ENCODE measurements at places on chromosomes 5 and 9. TPM values are rescaled to one million over a fixed set of nuclear protein-coding genes. Genes with fewer than 3 reads are reported as not detected.

DNA sequence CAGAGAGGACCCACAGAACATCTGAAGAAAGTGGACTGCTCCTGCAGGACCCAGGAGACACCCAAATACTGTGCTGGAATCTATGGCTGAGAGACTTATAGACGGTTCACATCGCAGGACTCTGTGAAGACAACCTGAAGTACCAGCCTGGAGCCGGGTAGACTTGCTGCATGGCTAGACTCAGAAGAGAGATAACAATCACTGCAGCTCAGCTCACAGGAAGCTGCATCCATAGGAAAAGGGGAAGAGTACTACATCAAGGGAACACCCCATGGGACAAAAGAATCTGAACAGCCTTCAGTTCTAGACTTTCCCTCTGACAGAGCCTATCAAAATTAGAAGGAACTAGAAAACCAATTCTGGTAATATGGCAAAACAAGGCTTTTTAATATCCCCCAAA is 26.5 kb upstream of the TRIM36 start:
- DNase-seq, result no peak

Gene SPDL1
- total RNA-seq, result 1.8 TPM

GRCh38 chr5:174287761-174288160 is 242.3 kb downstream of the NSG2 start:
- DNase-seq, result no peak

Gene ANKHD1
- 60.6 TPM for total RNA-seq

Gene PCDHB6
- 0.10 TPM for total RNA-seq

DNA sequence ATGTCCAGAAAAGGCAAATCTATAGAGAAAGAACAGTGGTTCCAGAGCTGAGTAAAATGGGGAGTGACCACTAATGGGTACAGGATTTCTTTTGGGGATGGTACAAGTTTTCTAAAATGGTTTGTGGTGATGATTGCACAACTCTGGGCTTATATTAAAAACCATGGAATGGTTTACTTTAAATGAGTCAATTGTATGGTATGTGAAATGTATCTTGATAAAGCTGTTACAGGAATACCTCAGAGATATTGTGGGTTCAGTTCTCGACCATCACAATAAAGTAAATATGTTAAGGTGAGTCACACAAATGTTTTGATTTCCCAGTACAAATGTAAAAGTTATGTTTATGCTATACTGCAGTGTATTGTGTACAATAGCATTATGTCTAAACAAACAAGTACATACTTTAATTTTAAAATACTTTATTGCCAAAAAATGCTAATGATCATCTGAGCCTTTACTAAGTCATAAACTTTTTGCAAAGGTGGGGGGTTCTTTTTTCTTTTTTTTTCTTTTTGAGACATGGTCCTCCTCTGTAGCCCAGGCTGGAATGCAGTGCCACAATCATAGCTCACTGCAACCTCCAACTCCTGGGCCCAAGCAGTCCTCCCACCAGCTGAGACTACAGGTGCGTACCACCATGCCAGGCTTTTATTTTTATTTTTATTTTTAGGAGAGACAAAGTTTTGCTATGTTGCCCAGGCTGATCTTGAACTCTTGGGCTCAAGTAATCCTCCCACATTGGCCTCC is 65.9 kb downstream of the SHOC1 start:
- no peak for DNase-seq

Gene SLC45A2
- total RNA-seq, result 0.48 TPM

Gene ARSI
- total RNA-seq, result 0.43 TPM

GRCh38 chr9:700365-701282 is 140.9 kb upstream of the DMRT1 start:
- no peak for DNase-seq

DNA sequence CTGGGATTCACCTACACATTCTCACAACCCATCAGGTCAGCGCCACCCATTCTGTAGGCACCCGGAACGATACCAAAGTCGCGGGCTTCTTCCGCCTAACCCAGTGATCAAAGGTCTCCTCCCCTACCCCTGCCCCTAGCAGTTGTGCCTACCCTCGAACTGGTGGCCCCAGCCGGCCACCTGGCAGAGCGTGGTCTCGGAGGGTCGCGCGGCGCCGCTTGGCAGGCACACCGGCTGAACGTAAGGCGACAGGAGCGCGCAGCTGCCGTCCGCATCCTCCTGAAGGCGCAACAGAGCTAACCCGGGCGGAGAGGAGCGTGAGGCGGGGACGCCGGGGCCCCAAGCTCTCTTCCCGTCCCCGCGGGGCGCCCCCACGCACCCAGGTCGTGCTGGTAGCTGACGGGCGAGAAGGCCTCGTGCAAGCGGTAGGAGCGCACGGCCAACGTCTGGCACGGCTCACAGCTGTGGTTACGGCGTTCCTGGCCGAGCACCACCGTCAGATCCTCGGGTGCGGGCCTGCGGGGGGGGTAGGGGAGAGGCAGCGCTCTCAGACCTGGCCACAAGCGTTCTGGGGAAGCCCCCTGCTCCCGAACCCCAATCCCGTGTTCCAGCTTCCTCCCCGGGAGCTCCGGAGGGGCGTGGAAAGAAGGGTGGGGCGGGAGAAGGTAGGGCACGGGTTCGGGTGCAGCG is 2.8 kb upstream of the PFN3 start:
- DNase-seq, result no peak

- no peak for DNase-seq
These were observed 152.2 kb downstream of the BNC2 start for GRCh38 chr9:16718296-16718695.

Gene LMAN2
- total RNA-seq, result 162 TPM

GRCh38 chr5:36558641-36559040 is 47.8 kb upstream of the SLC1A3 start:
- no peak for DNase-seq

Gene LRRC14B
- not detected for total RNA-seq

Gene THG1L
- 4.1 TPM for total RNA-seq

- no peak for DNase-seq
These were observed 6.0 kb downstream of the ST6GALNAC6 start for GRCh38 chr9:127893392-127893791.

DNA sequence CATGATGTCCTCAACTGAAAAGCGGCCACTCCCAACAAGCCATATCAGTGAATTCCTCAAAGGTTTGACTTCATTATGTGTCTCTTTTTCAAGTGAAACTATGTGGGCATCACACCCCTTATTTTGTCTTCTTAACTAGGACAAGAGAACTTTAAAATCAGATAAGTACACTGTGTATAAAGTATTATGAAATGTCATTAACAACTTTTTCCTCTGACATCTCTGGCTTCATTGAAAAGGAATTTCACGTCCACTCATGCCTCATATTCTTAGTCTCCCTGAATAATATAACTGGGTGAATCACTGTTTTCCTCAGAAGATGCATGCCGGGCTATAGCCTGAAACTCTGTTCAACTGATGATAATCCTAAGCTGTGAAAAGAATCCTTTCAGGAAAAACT is 415.8 kb downstream of the ACTL7B start:
- DNase-seq, result no peak

Gene LRRC19
- total RNA-seq, result 0.55 TPM

- DNase-seq, result no peak
These were observed 1.6 kb downstream of the PKD2L2 start for GRCh38 chr5:137890845-137891244.

DNA sequence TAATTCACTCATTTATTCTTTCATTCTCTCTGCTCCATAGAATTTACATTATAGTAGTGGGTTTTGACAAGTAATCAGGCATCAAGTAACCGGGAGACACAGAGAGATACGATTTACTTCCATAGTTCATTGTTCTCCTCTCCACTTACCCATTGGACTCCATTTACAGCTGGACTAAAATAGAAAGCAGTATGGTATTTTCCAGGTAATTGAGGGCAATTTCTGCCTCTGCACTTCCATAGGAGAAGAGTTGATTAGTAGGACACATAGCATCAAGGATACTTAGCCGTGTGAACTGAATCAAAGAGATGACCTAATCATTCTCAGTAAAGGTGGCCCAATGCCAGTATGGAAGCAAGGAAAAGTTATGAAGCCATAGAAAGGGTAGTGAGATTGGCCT is 244.4 kb downstream of the COX7C start:
- DNase-seq, result no peak

DNA sequence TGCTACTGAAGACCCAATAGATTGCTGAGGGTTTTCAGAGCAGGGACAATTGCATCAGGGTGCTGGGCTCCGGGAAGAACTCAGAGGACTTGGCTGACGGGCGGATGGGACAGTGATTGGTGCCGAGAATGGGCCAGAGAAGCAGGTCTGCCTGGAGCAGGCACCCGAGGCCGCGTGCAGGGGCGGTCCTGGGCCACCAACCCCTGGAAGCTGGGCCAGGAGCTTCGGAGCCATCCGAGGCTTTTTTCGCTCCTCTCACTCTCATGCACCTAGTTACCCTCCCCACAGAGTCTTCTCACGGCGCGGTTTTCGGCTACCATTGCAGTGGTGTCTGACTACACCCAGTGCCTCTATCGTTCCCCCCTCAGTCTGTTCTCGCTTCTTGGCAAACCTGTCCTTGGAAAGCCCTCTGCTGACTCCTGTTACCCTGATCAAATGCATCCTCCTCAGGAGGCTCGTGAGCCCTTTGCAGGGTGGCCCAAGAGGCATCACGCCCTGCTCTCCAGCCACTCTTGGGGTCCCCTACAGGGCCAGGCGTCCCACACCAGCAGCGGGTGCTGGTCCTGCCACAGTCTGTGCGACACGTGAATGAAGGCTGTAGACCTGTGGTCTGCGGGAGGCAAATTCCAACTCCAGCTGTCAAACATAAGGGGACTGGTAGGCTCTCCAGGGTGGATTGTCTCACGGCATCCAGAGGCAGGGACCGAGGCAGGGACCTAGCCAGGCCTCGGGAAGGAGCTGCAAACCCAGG is 1.2 kb upstream of the CLPTM1L start:
- no peak for DNase-seq

All from left lobe of liver (tissue), 2 donors.